Foreskin melanocyte (primary cell): ENCODE measurements at places on chromosomes 2 and 18.
A peak's percentile ranks its signal among the peaks of the same experiment; 100 is the strongest.

- DNase-seq, result peak; percentile 10
Observed at GRCh38 chr2:233053928-233054784, 6.0 kb upstream of the INPP5D start.

- DNase-seq, result peak; percentile 24
Observed at GRCh38 chr2:174158003-174158402, 90.3 kb downstream of the OLA1 start.

DNA sequence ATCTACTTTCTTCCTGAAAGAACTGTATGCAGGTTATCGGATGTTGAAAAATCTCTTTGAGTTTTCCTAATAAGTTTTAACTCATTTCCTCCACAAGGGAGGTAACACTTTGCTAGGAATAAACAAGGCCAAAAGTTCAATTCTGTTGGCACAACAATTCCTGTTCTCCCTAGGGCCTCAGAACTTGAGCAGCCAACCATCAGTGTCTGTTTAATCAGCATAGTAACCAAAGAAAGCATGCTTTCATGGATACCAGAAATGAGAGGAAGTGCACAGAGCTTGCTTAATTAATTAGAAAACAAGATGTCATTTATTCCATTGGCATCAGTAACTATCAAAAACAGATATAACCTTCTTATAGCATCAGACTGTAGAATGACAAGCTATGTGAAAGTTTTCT is 503.2 kb upstream of the CNTNAP5 start:
- DNase-seq, result peak; percentile 81

DNA sequence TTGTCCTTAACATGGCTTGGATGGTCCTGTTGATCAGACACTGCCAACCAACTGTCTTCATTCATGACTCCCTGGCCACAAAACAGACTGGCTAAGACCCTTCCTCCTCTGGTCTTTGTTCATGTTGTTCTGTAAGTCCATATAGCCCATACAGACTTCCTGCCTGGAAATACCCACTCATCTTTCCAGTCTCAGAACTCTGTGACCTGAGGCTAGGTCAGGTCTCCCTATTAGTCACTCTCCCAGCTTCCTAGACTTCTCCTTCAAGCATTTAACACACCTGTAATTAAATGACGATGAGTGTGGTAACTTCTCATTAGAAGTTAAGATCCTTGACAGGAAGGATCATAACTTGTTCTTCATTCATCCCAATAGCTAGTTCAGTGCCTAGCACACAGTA is 56.3 kb downstream of the CCDC93 start:
- DNase-seq, result no peak

GRCh38 chr2:11571170-11571569 is 37.3 kb downstream of the GREB1 start:
- DNase-seq, result no peak
